GM18507 (cell line): ENCODE measurements at places on chromosomes 3 and 15.

GRCh38 chr3:183122257-183122932 is 23.1 kb upstream of the MCCC1 start:
- DNase-seq, result peak; percentile 42

- DNase-seq, result no peak
Observed at GRCh38 chr3:187104933-187105332, 34.4 kb downstream of the RPL39L start.

GRCh38 chr3:179224584-179224983 is 26.3 kb downstream of the KCNMB3 start:
- DNase-seq, result no peak

GRCh38 chr3:99884484-99884883 is 66.8 kb downstream of the CMSS1 start:
- no peak for DNase-seq

DNA sequence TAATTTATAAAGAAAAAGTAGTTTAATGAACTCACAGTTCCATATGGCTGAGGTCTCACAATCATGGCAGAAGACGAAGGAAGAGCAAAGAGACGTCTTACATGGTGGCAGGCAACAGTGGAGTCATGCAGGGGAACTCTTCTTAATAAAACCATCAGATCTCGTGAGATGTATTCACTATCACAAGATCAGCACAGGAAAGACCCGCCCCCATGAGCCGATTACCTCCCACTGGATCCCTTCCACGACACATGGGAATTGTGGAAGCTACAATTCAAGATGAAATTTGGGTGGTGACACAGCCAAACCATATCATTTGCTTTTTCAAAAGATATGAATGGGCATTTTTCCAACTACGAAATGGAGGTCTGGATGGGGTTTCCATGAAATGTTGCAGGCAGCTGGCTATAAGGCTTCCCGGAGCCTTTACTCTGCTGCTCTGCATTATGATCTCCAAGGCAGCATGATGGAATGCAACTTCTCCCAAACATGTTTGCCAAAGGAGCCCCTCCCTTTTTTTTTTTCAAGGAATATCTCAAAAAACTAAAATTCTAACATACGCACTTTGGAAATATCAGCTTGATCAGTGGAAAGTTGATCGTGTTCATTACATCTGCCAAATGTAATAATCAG is 189.7 kb downstream of the MEX3B start:
- DNase-seq, result no peak

GRCh38 chr3:20424086-20424485 is 238.1 kb upstream of the SGO1 start:
- DNase-seq, result no peak

GRCh38 chr15:62706317-62706716 is 336.2 kb upstream of the TPM1 start:
- DNase-seq, result no peak

GRCh38 chr3:56800832-56801661 is 702 bp downstream of the ARHGEF3 start:
- no peak for DNase-seq

DNA sequence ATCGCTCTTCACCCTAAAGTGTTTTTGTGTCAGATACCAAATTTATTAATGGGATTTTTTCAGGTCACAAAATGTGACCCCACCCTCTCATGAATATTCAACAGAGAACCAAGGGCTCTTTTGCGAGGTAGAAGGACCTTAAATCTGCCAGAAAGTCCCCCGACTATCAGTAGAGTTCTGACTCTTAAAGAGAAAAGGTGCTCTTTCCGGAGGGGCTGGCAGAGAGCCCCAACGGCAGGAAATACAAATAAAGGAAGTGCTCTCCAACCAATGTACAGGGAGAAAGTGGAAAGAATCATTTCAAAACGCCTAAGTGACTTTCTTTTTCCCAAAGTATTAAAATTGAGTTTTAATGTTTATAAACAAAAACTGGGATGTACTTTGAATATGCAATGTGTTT is 517.2 kb downstream of the FOXP1 start:
- DNase-seq, result no peak

DNA sequence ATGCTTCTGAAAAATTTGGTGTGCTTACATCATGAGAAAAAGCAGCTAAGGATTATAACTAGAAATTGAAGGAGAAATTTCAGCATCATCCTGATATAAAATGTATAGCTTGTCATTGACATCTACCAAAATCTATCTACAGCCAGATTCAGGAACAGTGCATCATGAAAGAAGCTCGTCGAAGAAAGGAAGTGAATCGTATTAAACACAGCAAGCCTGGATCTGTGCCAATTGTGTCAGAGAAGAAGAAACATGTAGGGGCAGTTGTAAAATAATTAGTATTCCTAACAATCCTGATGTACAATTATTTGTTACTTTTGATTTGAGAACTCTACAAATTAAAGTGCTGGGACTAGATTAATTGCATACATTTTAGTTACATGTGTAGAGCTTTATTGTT is 37.2 kb downstream of the AP4E1 start:
- no peak for DNase-seq

GRCh38 chr3:53190659-53191058 is 29.6 kb downstream of the PRKCD start:
- no peak for DNase-seq

DNA sequence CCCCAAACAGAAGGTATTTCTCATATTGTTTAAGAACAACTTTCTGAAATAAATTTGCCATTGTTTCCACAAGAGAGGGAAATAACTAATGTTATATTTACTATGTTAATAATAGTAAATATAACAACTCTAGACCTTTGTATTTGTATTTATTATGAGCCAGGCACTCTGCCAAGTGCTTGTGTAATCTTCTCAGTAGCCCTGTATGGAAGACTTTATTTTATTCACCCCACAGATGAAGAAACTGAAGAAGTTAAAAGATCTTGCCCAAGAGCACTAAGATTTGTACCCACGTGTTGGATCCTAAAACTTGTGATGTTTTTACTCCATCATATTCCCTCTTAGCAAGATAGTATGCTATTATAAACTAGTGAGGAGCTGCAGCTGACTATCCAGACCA is 12.0 kb upstream of the GNB4 start:
- no peak for DNase-seq

DNA sequence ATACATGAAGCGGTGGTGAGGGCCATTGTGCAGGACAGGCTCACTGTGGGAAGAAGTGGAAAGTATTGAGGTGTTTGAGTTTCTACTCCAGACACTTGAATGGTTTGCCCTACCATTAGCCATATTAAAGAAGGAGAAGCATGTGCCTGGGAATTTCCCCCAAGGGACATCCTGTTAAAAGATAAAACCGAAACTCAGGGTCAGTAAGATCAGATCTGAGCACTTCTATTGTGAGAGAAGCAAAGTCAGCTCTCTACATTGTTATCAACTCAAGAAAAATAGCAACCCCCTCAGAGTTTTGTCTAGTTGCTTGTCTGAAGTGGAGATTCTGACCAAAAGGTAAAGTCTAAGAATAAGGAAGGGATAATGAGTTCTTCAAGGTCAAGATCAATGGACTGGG is 269.8 kb downstream of the CHST2 start:
- DNase-seq, result no peak
